ENCODE measurements at places on chromosomes 2 and 18. TPM values are rescaled to one million over a fixed set of nuclear protein-coding genes. Genes with fewer than 3 reads are reported as not detected.

DNA sequence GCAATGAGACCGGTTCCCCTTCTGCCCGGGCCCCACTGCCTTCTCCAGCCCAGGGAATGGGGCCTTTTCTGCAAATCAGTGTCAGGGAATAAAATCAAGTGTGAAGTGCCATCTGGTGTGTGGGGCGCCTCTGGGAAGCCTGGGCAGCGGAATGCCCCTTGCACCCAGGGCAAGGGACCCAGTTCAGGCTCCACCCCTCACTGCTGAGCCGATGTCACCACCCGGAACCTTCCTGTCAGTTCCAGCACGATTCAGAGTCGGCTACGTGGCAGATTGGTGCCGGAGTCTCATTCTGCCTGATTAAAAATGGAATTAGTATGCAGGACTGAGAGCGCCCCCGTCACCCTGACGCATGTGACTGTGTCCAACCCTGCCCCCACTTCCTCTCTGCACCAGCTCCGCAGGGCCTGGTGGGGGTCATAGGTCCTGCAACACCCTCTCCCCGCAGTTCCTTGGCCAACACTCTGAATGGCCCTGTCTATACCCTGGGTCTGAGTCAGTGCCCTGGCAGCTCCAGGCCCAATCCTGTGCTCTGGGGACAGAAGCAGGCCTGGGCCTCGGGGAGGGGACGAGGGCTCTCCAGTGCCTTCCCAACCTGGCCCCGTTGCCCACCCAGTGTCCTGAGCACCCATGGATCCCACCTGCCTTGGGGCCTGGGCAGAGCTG is 8.2 kb upstream of the ALPI start:
- no peak for DNase-seq

GRCh38 chr18:8611916-8612576 is 2.8 kb downstream of the RAB12 start:
- no peak for DNase-seq

GRCh38 chr2:28395334-28396061 is 2.8 kb downstream of the FOSL2 start:
- DNase-seq, result peak; percentile 81

The SCYGR4 gene
- total RNA-seq, result not detected

GRCh38 chr2:232980683-232981082 is 32.4 kb downstream of the NGEF start:
- DNase-seq, result peak; percentile 34

DNA sequence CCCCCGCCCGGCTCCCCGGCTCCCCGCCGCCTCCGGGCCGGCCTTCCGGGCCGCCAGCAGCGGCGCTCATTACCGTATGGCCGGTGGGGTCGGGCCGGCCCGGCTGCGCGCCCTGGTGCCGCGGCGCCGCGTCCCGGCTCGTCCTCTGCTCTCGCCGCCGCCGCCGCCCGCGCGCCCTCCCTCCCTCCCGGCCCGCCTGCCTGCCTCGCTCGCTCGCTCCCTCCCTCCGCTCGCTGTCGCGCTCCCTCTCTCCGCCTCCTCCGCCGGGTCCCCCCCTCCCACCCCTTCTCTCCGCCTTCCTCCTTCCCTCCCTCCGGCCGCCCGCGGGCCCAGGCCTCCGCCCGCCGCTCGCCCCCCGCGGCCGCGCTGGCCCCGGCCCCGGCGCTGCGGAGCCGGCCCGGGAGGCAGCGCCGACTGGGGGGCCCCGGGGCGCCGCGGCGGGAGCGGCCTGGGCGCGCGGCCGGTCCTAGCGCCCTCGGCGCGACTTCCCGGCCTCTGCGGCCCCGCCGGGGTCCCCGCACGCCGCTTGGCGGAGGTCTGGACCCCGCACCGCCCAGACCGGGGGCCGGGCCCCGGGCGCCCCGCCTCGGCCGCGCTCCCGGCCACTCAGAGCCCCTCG is at the start of gene DNMT3A:
Gene DNMT3A, minus strand, starts transcription at position 173 of the 619 bp plus-strand sequence. CDS start 27,941 bp downstream, outside the sequence.
- peak; percentile 79 for DNase-seq

The DPP4 gene
- total RNA-seq, result 39.9 TPM

The PDE11A gene
- 0.86 TPM for total RNA-seq

DNA sequence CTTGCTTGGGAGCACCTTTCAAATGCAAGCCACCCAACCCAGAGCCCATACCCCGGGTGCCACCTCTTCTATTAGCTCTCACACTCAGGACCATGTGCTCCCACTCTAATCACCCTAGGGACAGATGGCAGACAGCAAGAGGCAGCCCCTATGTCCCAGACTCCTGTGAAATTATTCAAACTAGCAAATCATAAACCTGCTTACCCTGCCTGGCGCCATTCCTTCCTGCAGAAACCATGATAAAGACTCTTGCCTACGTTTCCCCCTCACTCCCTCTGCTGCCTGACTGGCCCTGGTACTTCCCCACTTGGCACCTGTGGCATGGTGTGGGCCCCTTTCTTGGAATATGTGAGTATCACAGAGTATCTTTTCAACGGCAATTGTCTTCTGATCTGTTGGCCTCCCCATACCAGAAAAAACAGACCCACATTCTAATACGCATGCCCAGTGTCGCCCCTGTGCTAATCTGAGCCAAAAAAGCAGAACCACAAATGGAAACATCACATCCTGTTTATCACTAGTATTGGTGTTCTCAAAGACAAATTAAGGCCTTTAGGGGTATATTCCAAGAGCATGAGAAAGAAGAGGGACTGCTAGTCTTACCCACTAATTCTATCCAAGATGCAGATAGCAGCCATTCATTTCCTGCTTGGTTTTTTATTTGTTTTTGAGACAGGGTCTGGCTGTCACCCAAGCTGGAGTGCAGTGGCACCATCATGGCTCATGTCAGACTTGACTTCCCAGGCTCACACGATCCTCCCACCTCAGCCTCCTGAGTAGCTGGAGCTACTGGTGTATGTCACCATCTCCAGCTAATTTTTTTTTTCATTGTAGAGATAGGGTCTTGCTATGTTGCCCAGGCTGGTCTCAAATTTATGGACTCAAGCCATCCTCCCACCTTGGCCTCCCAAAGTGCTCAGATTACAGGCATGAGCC is 44.1 kb upstream of the TTC39C start:
- no peak for DNase-seq

GRCh38 chr18:75065251-75066000 is 143.5 kb downstream of the PTGR3 start:
- DNase-seq, result no peak

GRCh38 chr2:121501554-121501953 is 29.1 kb upstream of the RNU4ATAC start:
- DNase-seq, result no peak

GRCh38 chr2:186853951-186854350 is 5.0 kb upstream of the ZSWIM2 start:
- DNase-seq, result peak; percentile 55

- peak; percentile 93 for DNase-seq
Observed at GRCh38 chr2:240387669-240388358, 47.6 kb upstream of the GPC1 start.

DNA sequence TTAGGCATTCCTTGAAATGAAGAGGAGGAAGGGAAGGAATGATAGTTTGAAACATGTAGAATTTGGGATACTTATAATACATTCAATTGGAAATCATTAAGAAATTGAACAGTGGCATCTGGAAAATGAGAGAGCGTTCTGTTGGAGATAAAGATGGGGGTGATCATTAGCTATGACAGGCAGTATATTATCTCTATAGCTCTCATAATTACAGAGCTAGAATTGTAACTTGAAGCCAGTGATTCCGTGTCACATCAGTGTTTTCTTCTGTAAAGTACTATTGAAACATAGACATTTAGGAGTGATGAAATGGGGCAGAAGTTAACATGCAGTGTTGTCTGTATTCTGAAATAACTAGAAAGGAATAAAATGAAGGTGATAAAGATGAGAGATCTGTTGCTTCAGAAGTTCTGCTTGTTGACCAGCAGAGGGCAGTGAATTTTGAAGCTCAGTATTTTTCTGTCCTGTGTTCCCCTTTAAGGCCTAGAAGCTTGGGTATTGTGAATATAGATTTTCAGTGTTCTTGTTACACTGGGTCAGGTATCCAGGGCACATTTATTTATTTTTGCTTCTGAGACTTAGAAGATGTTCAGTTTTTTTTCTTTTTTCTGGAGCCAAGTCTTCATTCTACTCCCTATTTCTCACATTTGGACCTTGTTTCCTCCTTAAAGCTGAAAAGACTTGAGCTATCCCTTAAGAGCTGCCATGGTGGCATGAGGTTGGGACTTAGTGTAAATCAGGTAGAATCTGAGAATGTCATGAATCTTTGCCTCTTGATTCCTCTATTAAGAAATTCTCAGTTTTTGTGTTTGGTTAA is 157.4 kb downstream of the TAF4B start:
- DNase-seq, result peak; percentile 68

DNA sequence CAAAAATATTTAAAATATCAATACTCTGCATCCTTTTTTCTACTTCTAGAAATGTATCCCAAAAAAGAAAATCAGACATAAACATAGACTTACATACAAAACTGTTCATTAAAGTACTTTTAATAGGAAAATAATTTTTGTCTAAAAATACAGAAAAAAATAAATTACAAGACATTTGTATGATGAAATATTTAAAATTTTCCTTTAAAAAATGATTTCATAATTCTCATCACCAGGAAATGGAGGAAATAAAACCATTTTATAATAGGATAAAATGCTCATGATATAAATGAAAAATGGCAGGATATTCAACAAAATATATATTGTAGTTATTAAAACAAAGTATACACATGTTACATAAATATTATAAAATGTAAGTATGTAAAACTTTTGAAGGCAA is 24.4 kb downstream of the ARL5A start:
- DNase-seq, result no peak

DNA sequence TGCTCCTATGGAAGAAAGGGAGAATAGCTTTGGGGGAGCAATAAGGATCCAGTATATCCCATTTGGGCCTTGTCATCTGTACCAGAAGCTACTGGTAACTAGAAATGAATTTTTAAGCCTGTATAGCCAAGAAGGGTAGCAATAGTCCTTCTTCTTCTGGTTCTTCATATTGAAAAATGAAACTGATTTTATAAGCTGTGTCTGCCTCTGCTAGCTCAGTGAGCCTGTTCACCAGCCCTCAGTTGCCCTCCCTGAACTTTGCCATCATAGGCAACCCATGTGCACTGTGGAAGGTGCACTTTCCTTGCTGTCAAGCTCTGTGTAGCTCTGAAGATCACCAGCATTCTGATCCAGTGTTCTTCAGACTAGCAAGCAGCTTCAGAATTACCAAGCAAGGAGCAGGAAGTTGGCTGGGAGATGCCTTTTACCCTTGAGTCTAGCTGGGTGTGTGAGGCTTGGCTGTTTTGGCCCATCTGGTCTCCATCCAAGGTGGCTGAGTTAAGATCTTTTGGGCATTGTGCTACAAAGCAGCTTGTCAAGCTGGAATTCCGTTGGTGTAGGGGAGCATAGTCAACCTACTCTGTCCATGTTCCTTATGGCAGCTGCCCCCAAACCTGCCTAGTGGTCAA is 55.8 kb upstream of the MGAT5 start:
- no peak for DNase-seq

- no peak for DNase-seq
Observed at GRCh38 chr2:156182132-156182531, 150.4 kb downstream of the NR4A2 start.
